Fibroblast of the aortic adventitia (primary cell): ENCODE measurements at places on chromosomes 13 and 19.

- DNase-seq = no peak
These were observed 82.5 kb downstream of the TSHZ3 start for GRCh38 chr19:31266731-31267130.

DNA sequence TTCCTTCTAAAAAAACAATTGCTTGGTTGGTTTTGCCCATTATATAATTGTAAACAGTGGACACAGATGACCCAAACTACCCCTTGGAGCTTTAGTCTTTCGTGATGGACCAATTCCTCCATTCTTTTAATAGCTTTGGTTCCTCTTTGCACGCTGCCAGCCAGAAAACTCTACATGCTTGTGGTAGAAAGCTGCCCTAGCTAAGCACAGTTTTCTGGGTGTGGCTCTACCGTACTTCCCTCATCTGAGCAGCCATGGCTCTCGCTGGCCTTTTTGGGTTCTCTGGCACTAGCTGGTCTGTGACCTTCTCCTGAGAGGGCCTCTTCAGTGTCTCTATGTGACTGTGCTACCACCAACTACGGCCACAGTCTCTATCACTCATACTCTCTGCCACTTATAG lies 29.9 kb upstream of the CEBPA start:
- no peak for DNase-seq

GRCh38 chr19:41981724-41982123 lies 12.3 kb downstream of the ATP1A3 start:
- no peak for DNase-seq

DNA sequence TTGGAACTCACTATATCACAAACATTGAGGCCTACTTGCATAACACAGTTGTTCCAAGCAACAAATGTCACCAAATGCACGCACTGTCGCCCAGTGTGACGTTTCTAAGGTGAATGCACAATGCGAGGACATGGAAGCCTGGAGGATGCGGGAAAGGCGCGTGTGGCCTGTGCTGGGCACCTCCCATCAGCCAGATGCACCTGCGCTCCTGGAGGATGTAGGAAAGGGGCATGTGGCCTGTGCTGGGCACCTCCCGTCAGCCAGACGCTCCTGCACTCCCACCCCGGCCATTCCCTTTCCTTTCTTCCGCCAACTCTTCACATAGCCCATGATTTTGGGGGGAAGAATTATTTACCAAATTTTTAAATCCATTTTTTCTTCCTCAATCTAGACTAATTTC lies 202.4 kb upstream of the SOX1 start:
- no peak for DNase-seq

- peak; percentile 100 for DNase-seq
These were observed at the start of gene LENG1 for GRCh38 chr19:54159352-54160181. TSS of gene LENG1 (minus strand) at chr19:54159721. CDS start at chr19:54159695, 26 bp downstream.

- DNase-seq = no peak
These were observed 30.4 kb upstream of the TPM4 start for GRCh38 chr19:16045893-16046292.

GRCh38 chr13:33441015-33441414 lies 155.5 kb upstream of the STARD13 start:
- DNase-seq = peak; percentile 39
